ENCODE measurements at places on chromosomes 1 and 21. TPM values are rescaled to one million over a fixed set of nuclear protein-coding genes. Genes with fewer than 3 reads are reported as not detected.
A peak's percentile ranks its signal among the peaks of the same experiment; 100 is the strongest.

ITSN1 gene
- 81.7 TPM for total RNA-seq

ALDH9A1 gene
- 74.1 TPM for total RNA-seq

FCRL5 gene
- total RNA-seq = 0.11 TPM

SEMA4A gene
- 7.3 TPM for total RNA-seq

SLX9 gene
- total RNA-seq = 7.1 TPM

POLR3GL gene
- total RNA-seq = 16.5 TPM

ELF3 gene
- total RNA-seq = 123 TPM

- no peak for DNase-seq
Observed at GRCh38 chr1:180964595-180964994, 51.9 kb downstream of the KIAA1614 start.

GRCh38 chr1:24709791-24710441 lies 35.3 kb upstream of the CLIC4 start:
- no peak for DNase-seq

GRCh38 chr1:214983126-214983869 lies 99.2 kb upstream of the KCNK2 start:
- no peak for DNase-seq

DNA sequence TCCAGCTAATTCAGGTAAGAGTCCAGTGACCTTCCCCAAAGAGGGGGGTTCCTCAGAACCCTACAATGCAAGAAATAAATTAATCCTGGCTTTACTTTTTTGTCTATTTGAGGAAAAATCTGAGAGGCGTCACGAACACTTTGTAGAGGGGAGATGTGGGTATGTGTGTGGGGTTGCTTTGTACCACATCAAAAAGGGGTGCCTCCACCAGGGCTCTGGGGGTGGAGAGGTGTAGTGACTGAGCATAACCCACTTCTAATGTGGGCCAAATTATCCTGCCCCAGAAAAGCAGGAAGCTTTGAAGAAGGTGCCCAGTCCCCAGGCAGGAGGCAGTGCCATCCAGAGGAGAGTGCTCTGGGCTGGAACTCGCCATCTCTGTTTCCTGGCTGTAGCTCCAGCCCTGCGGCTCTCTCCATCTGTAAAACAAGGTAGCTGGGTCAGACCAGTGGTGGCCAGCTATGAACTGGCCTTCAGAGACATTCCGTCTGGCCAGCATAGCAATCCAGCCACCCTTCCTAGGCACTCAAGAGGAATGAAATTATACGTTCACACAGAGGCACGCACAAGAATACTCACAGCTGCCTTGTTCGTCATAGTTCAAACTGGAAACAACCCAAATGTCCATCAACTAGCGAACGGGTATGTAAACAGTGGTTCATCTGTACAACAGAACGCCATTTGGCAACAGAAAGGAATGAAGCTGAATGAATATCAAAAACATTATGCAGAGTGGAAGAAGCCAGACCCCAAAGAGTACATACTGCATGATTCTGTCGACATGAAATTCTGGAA lies 45.4 kb upstream of the TNFRSF1B start:
- DNase-seq = no peak

GRCh38 chr1:22685591-22686059 lies 25.0 kb upstream of the EPHB2 start:
- DNase-seq = no peak

DNA sequence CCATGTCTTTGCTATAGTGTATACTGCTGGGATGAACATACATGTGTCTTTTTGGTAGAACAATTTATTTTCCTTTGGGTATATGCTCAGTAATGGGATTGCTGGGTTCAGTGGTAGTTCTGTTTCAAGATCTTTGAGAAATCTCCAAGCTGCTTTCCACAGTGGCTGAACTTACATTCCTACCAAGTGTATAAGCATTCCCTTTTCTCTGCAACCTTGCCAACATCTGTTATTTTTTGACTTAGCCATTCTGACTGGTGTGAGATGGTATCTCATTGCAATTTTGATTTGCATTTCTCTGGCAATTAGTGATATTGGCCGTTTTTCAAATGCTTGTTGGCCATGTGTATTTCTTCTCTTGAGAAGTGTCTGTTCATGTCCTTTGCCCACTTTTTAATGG lies 37.5 kb upstream of the ANGPTL1 start:
- no peak for DNase-seq

GRCh38 chr21:33608559-33608958 lies 20.1 kb upstream of the DONSON start:
- no peak for DNase-seq

GRCh38 chr1:221469476-221469875 lies 272.4 kb downstream of the DUSP10 start:
- DNase-seq = no peak

DNA sequence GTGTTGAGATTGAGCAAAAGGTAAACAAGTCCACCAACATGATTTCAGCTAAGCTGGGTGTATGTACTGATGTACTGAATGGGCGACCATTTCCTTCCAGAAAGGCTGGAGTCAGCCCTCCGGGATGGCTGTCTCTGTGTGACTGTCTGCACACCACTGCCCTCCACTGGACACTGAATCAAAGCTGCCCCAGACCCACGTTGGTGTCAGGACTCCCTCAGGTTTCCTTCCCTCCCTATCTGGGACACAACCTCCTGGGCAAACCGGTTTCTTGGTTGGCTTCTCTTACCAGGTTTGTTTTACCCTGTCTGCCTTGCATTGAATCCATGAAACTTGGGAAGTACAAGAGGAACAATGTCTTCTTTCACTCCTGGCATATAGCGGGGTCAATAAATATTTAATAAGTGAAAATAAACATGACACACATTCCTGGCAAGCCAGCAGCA lies 5.3 kb upstream of the SRP9 start:
- peak; percentile 82 for DNase-seq

GRCh38 chr1:60894130-60894529 lies 188.2 kb upstream of the NFIA start:
- DNase-seq = no peak

- no peak for DNase-seq
Observed at GRCh38 chr1:111441573-111442192, 7.4 kb downstream of the WDR77 start.

DNA sequence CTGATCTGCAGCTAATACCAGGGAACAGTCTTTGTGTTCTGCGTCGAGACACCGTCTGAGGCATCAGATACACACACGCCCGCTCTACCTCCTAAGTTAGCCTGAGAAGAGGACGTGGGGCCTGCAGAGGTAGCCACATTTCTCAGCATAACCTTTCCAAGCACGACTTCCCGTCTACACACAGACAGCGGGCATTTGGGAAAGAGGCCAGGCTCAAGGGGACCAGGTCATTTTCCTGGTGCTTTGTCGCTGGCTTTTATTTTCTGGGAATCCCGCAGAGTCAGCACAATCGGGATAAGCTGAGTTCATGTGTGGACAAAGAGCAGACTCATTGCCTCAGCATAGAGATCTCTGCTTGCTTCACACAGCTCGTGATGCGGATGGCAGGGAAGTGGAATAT lies 72.5 kb upstream of the SMYD2 start:
- no peak for DNase-seq

Data from urinary bladder (tissue), 4 donors.